AG20443 (cell line): ENCODE measurements at places on chromosomes 3 and 15.
A peak's percentile ranks its signal among the peaks of the same experiment; 100 is the strongest.

DNA sequence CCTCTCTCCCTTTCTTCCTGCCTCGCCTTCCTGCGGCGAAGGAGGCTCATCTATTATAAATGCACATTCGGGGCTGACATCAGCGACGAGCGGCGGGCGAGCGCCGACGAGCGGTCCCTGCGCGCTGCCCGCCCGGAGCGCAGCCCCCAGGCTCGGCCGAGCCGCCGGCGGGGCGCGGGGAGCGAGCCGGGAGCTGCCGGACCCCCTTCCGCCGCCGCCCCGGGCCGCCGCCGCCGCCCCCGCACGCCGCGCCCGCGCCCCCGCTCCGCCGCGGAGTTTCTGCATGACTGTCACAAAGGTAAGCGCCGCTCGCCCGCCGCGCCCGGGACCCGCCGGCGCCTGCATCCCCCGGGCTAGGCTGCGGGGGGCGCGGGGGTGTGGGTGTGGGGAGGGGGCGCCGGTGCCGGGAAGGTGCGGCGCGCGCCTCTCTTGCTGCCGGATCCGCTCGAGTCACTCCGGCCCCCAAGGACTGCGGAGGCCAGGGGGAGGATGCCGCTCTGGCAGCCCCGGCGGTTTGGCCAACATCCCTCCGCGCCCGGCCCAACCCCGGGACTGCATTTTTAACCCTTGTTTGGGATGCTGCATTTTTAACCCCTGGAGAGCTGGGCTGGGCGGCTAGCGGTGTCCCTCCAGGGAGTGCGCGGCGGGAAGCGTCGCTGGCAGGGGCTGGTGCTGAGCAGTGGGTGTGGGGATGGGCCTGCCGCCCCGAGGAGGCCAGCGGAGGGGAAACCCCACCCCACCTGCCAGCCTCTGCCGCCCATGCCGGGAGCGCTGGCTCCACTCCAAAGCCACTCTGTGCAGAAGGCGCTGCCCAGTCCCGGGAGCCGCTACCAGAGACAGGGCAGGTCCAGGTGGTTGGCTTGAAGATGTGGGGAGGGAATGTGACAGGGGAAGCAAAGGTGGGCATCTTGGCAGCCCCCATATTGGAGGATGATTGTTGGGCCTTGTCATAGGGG, at the start of gene CORO2B:
TSS of gene CORO2B (plus strand) at position 14 of the 956 bp plus-strand sequence. CDS start at position 284, 270 bp downstream.
- peak; percentile 65 for DNase-seq

- DNase-seq, result no peak
Observed at GRCh38 chr15:57098896-57099295, 180.5 kb downstream of the TCF12 start.

- no peak for DNase-seq
Observed at GRCh38 chr3:101131767-101132166, 138.5 kb upstream of the ABI3BP start.

DNA sequence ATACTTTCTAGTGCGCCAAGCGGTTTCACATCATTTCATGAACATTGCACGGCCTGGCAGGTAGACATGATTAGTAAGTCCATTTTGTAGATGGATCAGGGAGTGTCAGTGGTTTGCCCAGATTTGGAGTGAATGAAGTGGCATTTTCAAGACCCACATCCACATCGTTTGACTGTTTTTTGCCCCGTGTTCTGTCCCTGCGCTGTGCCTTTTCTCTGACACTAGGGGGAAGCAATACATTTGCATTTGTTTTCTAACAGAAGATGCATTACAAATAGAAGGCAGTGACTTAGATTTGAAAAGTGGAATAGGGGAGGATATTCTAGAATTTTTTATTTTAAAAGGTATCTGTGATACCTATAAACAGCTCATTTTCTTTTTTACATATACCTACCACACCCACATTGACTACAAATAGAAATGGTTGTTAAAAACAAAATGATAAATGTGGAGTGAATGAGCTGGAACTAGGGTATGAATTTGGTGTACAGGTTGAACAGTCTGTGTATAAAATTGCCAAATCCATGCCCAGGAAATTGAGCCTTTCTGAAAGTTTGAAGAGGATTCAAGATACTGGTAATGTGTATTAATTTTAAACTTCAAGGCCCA, 98.0 kb downstream of the USP13 start:
- peak; percentile 46 for DNase-seq

GRCh38 chr3:135326851-135327250, 531.8 kb downstream of the EPHB1 start:
- DNase-seq, result no peak

DNA sequence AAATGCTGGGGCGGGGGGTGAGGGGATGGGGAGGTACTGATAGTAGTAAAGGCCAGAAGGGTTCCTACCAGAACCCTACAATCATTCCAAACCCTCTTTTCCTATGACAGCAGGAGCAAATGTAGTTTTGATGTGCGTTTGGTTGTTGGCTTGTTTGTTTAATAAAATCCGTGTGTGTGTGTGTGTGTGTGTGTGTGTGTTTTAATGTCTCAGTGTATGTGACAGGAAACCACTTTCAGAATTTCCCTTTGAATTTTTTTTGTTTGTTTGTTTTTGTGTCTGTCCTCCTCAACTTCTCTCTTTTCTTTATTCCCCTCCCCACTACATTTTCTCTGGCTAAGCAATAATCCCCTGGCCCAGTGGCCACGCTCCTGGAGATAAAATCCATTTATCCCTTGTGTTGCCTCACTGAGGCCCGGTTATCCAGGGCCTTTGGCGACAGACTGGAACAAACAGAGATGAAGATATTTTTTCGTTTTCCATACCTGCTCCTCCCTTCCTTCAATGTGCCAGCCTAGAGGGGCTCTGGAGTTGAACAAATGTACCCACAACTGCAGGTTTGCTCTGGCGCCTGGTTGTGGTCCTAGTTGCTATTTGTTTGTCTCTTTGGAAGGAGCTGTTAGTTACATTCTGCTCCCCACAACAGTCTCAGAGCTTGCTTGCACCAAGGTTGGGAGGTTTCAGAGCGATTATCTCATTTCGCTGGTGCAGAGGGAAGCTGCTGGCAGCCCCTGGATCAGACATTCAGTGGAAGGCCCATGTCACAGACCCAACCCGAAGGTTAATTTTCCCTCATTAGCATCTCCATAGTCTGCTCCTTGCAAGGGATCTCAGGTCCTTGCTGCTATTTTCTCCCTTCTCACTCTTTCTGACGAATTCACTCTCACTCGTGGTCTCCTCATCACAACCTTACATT, 17.9 kb downstream of the NR2F2 start:
- DNase-seq, result no peak
